ENCODE measurements at places on chromosomes 1 and 21. TPM values are rescaled to one million over a fixed set of nuclear protein-coding genes. Genes with fewer than 3 reads are reported as not detected.

Gene HSD3B1
- not detected for total RNA-seq

Gene SLC9C2
- total RNA-seq, result not detected

Gene RAB3B
- 1.2 TPM for total RNA-seq

Gene LRRC3
- 3.3 TPM for total RNA-seq

Gene HES5
- total RNA-seq, result not detected

Gene AMY1A
- total RNA-seq, result not detected

Gene GPATCH2
- total RNA-seq, result 11.2 TPM

Gene PDZK1
- 2.3 TPM for total RNA-seq

Gene GBP5
- total RNA-seq, result 0.10 TPM

Gene CAPZB
- total RNA-seq, result 491 TPM

Gene FCN3
- not detected for total RNA-seq

Gene REN
- total RNA-seq, result not detected

Gene ALPL
- total RNA-seq, result 0.82 TPM

Gene LIN28A
- 0.64 TPM for total RNA-seq

Gene RHCE
- total RNA-seq, result not detected

Gene RGSL1
- not detected for total RNA-seq

Gene OPTC
- total RNA-seq, result not detected
